ENCODE measurements at places on chromosomes 4 and X. TPM values are rescaled to one million over a fixed set of nuclear protein-coding genes. Genes with fewer than 3 reads are reported as not detected.

The GPAT3 gene
- total RNA-seq: 117 TPM

The KLF8 gene
- not detected for total RNA-seq

The TSPAN6 gene
- total RNA-seq: 9.9 TPM

The REST gene
- 23.2 TPM for total RNA-seq

The HTN1 gene
- total RNA-seq: not detected

The PTTG2 gene
- not detected for total RNA-seq

The DCLK2 gene
- 2.8 TPM for total RNA-seq

The FREM3 gene
- total RNA-seq: not detected

The ANOS1 gene
- total RNA-seq: 0.08 TPM

The PPP2R2C gene
- 3.9 TPM for total RNA-seq

The WAS gene
- 1.6 TPM for total RNA-seq

The DGKQ gene
- 12.3 TPM for total RNA-seq

The CLDN34 gene
- total RNA-seq: 0.13 TPM

The UGT2B15 gene
- not detected for total RNA-seq

The CDKL2 gene
- not detected for total RNA-seq

The GRXCR1 gene
- total RNA-seq: not detected

The SLC26A1 gene
- total RNA-seq: not detected

The UGT8 gene
- total RNA-seq: 6.8 TPM

The ASB5 gene
- not detected for total RNA-seq

The RPS6KA3 gene
- 50.2 TPM for total RNA-seq

The DUX4 gene
- not detected for total RNA-seq

The TREX2 gene
- total RNA-seq: 0.69 TPM

The ATG4A gene
- total RNA-seq: 3.7 TPM

The CNGA1 gene
- total RNA-seq: 1.1 TPM

The TMSB15B gene
- total RNA-seq: 2.1 TPM

The DAPP1 gene
- total RNA-seq: not detected

The MAGEB18 gene
- total RNA-seq: not detected

The HSFX4 gene
- total RNA-seq: not detected

The HTR2C gene
- total RNA-seq: not detected

The CFAP99 gene
- total RNA-seq: not detected

The RHOXF2 gene
- total RNA-seq: not detected

Data from A375 (cell line).